ENCODE measurements at places on chromosomes 1 and 21.
A peak's percentile ranks its signal among the peaks of the same experiment; 100 is the strongest.

DNA sequence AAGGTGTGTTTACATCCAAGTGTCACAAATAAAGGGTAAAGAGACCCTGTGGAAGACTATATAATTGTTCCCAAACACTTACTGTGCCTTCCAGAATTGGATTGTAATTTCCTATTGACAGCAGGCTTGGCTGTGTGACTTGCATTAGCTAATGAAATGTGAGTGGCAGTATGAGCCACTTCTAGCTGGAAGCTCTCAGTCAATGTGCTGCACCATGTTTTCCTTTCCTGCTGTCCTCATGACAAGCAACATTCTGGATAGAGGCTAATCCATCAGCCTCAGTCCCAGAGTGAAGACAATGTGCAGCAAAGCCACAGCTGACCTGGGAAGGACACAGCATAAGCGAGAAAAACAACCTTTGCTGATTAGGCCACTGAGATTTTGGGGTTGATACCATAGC lies 5.9 kb upstream of the FOXJ3 start:
- no peak for DNase-seq

- DNase-seq = no peak
These were observed 307.1 kb downstream of the AMY1C start for GRCh38 chr1:104056786-104057185.

DNA sequence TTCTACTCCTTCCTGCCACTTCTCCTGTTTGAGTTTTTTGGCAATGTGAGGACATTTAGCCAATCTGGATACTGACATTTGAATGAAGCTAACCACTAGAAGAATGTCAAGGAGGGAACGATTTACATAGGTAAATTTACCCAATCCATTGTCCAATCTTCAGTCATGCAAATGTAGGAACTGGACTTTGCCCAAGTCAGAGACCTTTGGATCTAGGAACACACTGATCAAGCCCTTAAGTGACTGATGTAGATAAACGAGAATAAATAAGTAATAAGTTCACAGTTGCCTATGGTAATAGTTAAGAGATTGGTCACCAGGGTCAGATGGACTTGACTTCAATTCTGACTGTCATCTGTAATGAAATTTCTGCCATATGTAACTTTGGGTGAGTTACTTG lies 177.6 kb downstream of the FGGY start:
- no peak for DNase-seq

DNA sequence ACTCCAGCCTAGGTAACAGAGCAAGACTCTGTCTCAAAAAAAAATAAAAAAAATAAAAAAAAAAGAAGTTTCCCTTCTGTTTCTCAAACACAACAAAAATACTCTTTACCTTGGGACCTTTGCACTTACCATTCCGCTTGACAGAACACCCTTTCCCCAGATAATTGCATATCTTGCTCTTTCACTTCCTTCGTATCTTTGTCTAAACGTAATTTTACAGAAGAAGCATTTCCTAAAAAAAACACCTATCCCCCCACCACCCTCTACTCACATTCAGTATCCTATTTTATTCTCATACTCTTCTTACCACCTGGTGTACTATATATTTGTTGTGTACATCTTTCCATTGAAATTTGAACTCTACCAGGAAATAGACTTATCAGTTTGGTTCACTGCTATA lies 32.7 kb downstream of the ASH1L start:
- no peak for DNase-seq

DNA sequence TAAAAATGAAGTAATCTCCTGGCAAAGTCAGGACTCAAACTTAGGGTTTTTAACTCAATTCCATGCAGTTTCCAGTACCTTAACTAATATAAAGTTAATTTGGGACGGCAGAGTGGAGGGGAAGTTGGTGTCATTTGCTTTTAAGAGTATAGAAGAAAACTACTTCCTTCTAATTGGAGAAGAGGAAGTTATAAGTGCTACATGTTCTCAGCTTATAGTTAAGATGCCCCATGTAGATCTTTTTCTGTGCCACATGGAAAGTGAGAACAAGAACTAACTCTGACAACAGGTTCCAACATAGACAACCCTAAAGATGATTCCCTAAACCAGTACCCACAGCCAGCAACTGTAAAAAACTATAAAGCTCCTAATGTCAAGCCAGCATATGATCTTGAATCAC lies 11.5 kb downstream of the RRAGC start:
- DNase-seq = no peak

- DNase-seq = no peak
These were observed 141.5 kb upstream of the ERG start for GRCh38 chr21:38639571-38640354.

DNA sequence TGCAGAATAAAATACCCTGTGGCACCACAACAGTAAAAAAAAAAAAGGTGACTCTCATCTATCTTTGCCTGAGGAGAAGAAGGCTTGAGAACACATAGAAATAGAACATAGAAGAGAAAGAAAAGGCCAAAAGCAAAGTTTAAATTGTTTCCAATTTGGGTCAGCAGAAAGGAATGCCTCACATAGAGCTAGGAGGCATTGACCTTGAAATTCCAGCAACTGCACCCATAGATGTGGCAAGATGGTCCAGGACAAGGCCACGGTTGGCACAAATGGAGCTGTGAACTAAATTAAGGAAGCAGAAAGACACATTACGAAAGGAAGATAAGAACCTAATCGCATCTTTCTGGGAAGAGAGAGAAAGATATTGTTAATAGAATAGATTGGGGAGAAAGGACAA lies 588.3 kb downstream of the LMO4 start:
- no peak for DNase-seq

DNA sequence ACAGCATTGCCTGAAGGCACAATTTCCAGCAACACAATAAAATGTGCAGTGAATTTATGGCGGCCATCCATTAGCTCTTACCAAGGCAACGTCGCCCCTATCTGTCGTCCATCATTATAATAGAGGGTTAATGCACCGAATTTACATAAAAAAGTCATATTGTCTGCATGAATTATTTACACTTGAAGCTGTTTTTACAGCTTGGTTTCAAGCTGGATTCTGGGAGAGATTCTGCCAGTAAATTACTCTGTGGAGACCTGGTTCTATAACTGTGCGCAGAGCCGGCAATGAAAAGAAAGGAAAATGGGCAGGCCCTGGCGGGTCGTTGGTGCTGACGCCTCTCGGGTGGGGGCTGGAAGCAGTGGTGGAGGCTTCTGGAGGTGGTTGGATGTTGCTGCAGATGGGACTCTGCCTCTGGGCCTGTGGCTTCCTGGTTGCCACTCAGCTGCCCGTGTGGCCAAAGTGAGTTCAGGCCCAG lies 48.9 kb upstream of the POU3F1 start:
- no peak for DNase-seq

GRCh38 chr1:90443354-90443753 lies 273.7 kb downstream of the BARHL2 start:
- no peak for DNase-seq

DNA sequence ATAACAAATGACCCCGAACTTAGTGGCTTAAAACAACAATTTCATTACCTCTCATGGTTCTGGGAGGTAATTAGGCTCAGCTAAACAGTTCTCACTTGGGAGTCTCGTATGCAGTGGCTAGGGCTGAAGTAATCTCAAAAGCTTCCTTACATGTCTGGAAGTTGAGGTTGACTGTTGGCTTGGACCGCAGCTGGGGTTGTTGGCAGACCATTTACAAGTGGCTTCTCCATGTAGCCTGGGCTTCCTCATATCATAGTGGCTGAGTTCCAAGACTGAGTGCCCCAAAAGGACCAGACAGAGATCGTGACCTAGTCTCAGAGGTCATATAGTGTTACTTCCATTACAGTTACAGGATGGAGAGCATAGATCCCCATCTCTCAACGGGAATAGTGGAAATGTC lies 2.4 kb upstream of the POGZ start:
- DNase-seq = no peak

DNA sequence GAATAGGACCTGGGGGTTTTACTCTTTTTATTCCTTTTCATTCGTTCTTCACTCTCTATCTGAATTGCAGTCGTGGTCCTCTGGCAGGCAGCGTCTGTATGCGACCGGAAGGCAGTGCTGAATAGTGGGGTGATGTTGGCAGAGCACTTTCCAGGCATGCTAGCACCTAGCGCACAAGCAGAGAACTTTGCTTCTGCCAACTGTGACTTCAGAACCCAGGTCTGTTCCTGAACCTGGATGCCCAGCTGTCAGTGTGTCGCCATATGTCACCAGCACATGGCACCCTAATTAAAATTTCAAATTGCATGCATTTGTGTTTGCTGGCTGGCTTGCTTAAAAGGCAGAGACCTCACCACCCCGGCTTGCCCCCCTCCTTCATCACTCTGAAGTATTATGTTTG lies 116.2 kb downstream of the NFIA start:
- DNase-seq = peak; percentile 99

DNA sequence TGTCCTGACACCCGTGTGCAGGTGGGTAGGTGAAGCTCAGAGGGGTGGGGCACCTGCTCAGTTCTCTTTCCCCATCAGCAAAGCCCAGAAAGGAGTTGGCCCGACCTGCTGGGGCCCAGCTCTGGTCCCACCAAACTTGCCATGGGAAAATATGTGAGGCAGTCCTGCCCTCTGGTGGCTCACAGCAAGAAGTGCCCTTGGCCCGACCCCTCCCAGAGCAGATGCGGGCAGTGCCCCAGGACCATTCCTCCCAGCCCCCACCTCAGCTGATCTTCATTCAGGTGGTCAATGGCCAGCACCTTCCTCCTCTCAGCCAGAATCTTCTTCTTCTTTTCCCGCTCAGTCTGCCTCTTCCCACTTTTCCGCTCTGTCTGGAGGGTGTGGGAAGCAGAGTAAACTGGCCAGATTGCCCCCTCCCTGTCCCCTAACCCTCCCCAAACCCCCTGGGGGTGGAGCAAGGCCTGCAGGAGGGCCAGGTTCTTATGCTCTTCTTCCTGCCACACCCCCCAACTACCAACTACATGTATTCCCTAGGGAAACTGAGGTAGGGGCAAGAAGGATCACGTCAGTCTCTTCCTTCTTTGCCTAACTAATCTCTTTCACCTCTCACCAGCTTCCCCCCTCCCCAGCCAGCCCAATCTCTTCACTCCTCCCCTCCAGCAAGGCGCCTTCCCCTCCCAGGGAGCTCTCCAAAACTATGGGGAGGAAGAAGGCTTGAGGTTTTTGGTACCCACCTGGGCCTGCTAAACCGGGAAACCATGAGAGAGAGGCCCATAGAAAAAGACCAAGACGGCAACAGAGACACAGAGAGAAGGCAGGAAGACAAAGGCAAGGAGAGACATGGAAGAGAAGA lies 15.6 kb downstream of the TNNT2 start:
- DNase-seq = peak; percentile 46

GRCh38 chr1:111791776-111792175 lies 36.1 kb downstream of the DDX20 start:
- no peak for DNase-seq

GRCh38 chr1:80993154-80993980 lies 807.4 kb upstream of the ADGRL2 start:
- DNase-seq = no peak

- DNase-seq = no peak
These were observed 59.0 kb downstream of the UBE2T start for GRCh38 chr1:202282596-202283283.

GRCh38 chr1:247453245-247453644 lies 4.7 kb downstream of the OR2B11 start:
- DNase-seq = no peak

GRCh38 chr21:31151156-31152045 lies 113.1 kb upstream of the KRTAP19-8 start:
- no peak for DNase-seq

- DNase-seq = peak; percentile 17
These were observed 169.3 kb downstream of the GRIK3 start for GRCh38 chr1:36864823-36865601.

DNA sequence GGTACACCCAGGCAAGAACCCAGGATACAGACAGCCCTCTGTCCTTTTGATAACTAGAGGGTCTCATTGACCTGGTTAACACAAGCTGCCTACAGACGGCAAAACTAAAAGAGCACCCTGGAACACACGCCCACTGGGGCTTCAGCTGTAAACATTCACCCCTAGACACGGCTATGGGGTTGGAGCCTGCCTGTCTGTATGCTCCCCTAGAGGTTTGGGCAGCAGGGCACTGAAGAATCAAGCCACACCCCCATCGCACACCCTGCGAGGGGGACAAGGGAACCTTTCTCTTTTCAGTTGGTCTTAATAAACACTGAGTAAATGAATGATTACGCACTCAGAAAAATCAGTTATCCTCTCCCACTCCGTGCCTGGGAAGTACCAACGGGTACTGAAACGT lies 35.5 kb downstream of the LRRC3 start:
- no peak for DNase-seq

DNA sequence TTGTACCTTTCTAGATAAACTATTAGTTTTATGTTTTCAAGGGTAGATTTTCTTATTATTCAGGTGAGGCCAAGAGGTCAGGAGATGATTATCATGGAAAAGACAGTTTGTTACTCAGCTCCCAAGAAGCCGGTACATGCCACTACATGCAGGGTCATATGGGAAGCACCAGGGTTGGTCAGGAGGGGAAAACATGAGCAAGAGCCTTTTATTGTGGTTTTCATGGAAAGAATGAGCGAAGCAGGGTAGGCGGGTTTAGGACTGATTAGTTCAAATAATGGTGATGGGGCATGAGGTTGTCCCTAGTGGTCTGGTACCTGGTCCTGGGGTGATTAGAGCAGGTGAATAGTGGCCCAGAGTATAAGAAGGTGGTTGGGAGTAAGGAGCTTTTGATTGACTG lies 189.9 kb downstream of the APP start:
- DNase-seq = no peak

DNA sequence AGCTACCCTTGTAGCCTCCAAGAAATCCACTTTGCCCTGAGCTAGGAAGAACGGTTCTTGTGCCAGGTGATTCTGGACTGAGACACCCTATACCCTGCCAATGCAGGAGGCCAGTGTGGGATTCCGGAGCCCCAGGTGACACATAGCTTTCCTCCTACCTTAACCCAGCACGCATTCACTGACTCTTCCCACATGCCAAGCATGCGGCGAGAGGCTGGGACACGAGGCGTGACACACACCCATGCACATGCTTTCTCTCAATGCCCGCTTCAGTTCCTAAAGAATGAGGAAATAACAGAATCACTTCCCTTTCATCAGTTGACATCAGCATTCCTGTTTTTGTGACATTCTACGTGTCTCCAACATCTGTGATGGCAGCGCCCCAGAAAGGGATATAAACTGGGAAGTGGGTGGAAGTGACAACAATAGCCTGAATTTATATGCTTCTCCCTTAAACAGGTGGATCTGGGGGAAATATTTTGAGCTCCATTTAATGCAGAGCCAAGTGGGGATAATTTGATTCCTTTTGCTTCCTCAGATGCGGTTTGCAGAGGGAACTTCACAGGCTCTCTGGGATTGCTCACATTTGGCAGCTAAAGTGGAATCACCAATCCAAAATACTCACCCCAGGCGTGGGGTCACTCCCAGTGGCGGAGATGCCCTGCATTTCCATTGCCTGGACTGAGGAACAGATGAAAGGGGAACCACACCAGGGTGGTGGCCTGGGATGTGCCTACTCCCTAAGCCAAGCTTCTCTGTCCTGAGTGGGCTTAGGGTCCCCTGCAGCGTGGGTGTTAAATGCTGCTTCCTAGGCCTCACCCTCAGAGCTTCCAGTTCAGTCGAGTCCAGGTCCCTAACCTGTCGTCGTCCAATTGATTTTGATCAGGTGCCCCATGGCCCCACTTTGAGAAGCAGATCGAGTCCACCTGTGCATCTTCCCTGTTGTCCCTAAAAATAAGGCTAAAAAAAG lies 445.1 kb downstream of the SIPA1L2 start:
- no peak for DNase-seq

GRCh38 chr1:205972081-205972480 lies 28.8 kb upstream of the SLC26A9 start:
- no peak for DNase-seq

All from NCI-H1694 (cell line).